Epithelial cell of esophagus (primary cell): ENCODE measurements at places on chromosomes 1 and 21.

DNA sequence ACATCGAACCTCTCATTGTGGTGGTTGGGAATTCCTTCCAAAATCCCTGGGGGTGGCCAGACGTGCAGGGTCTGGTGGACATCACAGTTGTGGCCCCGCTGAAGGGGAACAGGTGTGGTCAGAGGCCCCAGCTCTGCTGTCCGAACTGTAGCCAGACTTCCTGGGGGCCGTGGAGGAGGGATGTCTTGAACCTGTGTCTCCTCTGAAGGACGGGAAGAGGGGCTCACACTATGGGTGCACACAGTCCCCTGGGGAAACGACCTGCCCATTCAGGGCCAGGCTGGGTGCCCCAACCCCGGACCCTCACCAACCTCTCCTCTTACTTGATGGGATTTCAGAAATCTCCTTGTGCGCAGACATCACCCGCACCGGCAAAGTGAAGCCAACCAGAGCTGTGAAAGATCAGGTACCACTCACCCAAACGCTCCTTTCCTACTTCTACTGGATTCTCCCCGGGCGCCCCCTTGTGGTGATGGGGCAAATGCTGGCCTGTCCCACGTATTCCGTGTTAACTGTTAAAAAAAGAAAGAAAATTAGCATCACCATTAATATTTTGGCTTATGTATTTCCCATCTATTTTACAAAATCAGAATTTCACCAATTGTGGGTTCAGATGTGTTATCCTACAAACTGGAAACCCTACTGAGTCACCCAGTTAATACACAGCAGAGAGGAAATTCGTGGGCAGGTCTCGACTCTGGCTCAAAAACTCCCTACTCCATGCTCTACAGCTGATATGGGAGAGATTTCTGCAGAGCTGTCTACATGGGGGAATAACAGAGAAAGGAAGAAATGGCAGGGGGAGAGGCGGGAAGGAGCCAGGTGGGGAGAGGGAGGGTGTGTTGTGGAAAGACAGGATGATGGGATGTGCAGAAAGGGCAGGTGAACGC is 28.1 kb downstream of the PADI4 start:
- peak; percentile 78 for DNase-seq

- DNase-seq: peak; percentile 99
Measured at GRCh38 chr1:108828074-108828961, 28.6 kb downstream of the AKNAD1 start.

GRCh38 chr1:116436611-116436970 is 63.5 kb downstream of the ATP1A1 start:
- no peak for DNase-seq

DNA sequence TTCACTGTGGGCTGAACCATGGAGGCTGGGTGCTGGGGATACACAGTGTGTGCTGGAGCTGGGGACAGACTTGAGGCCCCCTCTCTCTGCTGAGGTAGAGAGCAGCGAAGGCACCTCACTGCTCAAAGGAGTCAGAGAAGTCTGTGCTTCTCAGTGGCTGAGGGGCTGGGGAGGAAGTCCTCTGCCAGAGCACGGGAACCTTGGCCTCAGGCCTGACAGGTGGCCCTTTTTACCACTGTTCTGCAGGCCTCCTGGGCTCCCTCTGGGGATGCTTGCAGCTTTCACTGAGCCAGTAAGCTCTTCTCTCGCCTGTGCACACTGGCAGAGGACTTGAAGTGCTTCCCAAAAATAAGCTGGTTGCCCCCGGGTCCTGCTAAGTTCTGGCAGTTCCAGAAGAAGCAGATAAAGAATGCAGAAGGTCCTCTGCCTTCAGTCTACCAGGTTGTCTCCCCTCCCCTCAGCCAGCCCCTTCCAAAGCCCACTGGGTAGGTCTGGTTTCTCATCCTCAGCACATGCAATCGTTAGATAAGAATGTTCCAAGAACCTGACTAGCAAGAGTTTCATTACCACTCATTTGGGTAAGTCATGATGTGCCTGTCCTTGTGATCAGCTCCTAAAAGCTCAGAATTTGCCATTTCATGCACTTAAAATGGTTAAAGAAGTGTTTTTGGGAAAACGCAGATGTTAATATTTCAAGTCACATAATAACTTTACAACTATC is 53.9 kb downstream of the TENT5C start:
- DNase-seq: no peak

DNA sequence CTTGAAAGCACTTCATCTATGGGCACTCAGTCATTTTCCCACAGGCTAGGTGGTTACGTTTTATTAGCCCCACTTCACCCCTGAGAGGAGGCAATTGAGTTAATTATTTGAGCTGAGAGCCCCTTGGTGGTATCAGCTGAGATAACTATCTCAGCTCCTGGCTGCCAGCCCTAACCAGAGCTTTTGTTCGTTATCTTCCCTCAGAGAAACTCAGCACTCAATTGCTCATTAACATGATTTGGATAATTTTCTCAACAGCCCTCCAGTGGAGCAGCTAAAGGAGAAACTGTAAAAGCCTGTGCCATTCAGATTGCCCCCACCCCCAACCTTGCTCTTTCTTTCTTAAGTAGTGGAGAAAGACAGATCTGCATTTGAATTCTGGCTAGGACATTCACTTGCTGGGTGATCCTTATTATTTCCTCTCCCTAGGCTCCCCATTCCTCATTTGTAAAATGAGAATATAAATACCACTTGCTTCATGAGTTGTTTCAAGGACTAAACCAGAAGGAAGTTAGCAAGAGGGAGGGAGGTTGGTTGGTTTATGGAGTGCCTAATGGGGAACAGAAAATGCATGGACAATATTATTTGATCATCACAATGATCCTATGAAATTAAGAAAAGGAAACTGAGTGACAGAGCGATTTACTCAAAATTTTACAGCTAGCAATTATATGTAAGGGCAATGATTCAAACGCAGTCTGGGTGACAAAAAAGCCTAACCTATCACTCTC is 218.7 kb upstream of the FGGY start:
- no peak for DNase-seq

DNA sequence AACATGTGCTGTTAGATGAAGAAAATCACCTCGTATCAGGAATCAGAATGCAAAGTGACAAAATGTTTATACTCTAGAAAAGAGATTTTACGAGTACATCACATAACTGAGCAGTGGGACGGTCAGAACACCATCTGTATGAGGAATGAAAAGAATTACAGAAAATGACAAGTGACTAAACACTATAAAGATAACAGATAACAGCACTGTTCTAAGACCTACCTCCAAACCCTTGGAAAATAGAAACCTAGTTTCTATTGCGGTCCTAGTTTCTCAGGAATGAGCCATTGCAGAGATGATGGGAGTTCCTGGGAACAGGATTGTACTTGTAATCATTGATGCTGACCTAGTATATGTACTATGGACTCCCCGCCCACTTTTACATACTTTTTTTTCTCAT is 839.4 kb upstream of the ADAMTS5 start:
- DNase-seq: peak; percentile 14
